T-helper 2 cell treated with Interferon-gamma antibody and Interleukin-4, amounts not matched to agents 5 μg/mL and 100 μg/mL, for 36 hours (primary cell): ENCODE measurements at places on chromosomes 12 and 14.

DNA sequence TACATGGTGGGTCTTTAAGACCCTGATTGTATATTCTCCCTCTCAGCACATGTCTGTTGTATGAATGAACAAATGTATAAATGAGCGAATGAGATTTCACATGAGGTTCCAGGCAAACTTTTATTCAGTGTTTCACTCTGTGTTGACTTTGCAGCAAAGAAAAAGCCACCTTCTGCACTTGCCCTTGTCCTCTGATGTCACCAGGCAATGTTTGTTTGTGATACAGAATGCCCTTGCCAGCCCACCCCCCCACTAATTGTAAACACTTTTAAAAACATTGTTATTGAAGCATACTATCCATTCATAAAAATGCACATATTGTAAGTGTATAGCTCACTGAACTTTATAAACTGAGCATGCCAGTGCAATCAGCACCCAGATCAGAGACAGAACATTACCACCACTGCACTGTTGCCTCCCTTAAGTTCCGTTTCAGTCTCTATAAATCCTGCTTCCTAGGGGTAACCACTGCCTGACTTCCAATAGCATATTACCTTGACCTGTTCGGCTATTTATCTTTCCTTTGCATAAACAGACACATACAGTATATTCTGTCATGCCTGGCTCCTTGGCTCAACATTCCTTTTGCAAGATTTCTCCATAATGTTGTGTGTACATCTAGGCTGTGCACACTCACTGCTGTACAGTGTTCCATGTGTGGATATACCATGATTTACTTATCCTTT is 11.3 kb upstream of the LTA4H start:
- no peak for DNase-seq
- peaks cover 32% of the 10 kb centered on the region for H3K4me1 ChIP-seq
- no peaks in the 10 kb centered on the region for H3K36me3 ChIP-seq

GRCh38 chr14:50954811-50955372 is 10.6 kb upstream of the PYGL start:
- peaks cover 5% of the 10 kb centered on the region for H3K4me1 ChIP-seq
- H3K4me3 ChIP-seq: no peak overlapping the region
- no peaks in the 10 kb centered on the region for H3K27me3 ChIP-seq
- no peaks in the 10 kb centered on the region for H3K36me3 ChIP-seq
- no peak overlapping the region for H3K27ac ChIP-seq
- DNase-seq: no peak

- no peak overlapping the region for H3K4me3 ChIP-seq
- no peak for DNase-seq
- H3K27ac ChIP-seq: no peak overlapping the region
- peaks cover 19% of the 10 kb centered on the region for H3K4me1 ChIP-seq
- peaks cover 4% of the 10 kb centered on the region for H3K36me3 ChIP-seq
- H3K27me3 ChIP-seq: no peaks in the 10 kb centered on the region
These were observed 38.9 kb downstream of the KIF21A start for GRCh38 chr12:39404000-39404399.

GRCh38 chr14:85573406-85573805 is 43.5 kb downstream of the FLRT2 start:
- DNase-seq: no peak
- H3K4me3 ChIP-seq: no peak overlapping the region
- H3K27me3 ChIP-seq: no peaks in the 10 kb centered on the region
- H3K27ac ChIP-seq: no peak overlapping the region

GRCh38 chr12:32242641-32243040 is 136.0 kb downstream of the BICD1 start:
- H3K36me3 ChIP-seq: no peaks in the 10 kb centered on the region
- H3K4me3 ChIP-seq: no peak overlapping the region

DNA sequence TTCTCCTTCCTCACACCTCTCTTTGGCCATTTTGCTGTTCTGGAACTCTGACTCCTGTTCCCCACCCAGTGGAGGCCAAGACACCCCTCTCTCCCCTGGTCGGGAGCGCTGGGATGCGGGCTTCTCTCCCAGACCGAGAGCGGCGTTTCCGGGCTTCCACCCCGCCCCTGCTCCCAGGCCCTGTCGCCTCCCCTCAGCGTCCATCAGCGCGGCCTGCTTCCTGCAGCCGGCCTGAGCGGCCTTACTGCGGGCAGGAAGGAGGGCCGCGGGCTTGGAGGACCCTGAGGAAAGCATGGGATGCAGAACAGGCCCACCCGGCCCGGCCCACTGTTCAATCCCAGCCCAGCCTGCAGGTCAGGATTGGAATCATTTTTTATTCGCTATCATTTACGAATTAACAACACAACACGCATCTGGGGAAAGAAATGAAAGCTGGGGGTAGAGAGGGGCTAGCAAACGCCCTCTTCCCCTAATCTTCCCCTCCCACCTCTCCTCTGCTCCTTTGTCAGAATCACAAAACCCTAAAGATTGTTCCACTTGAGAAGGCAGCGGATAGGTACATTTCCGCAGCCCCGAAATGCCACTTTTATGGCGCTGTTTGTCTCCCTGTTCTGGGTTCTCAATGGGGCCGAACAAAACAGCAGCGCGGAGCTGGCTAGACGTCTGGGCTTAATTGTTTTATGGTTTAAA is 3.8 kb upstream of the HOXC8 start:
- peaks cover 96% of the 10 kb centered on the region for H3K27me3 ChIP-seq
- peaks cover 12% of the 10 kb centered on the region for H3K4me1 ChIP-seq
- H3K27ac ChIP-seq: no peak overlapping the region
- no peak for DNase-seq
- peak overlapping the region; percentile 38 for H3K4me3 ChIP-seq
- H3K36me3 ChIP-seq: no peaks in the 10 kb centered on the region

- H3K36me3 ChIP-seq: no peaks in the 10 kb centered on the region
- DNase-seq: no peak
- H3K27ac ChIP-seq: no peak overlapping the region
- peaks cover 4% of the 10 kb centered on the region for H3K27me3 ChIP-seq
- H3K4me3 ChIP-seq: no peak overlapping the region
These were observed 122.2 kb upstream of the METAP2 start for GRCh38 chr12:95351748-95352147.

DNA sequence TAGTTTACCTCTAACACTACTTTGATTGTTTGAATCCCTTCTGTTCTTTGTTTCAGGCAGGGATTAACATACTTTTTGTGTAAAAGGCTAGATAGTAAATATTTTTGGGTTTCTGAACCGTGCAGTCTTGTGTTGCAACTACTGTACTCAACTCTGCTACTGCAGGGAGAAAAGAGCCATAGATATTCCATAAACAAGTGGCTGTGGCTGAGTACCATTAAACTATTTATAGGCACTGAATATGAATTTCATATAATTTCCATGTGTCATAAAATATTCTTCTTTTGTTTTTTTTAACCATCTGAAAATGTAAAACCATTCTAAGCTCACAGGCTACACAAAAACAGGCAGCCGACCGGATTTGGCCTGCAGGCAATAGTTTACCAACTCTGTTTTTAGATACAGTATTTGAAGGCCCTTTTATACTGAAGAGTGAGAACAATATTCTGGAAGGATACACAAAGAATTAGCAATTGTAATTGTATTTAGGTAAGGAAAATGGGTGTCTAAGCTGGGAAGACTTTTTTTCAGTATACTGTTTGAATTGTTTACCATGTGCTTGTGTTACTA is 15.7 kb downstream of the NR1H4 start:
- H3K4me1 ChIP-seq: no peaks in the 10 kb centered on the region
- no peak overlapping the region for H3K4me3 ChIP-seq
- H3K27me3 ChIP-seq: no peaks in the 10 kb centered on the region
- H3K36me3 ChIP-seq: no peaks in the 10 kb centered on the region

DNA sequence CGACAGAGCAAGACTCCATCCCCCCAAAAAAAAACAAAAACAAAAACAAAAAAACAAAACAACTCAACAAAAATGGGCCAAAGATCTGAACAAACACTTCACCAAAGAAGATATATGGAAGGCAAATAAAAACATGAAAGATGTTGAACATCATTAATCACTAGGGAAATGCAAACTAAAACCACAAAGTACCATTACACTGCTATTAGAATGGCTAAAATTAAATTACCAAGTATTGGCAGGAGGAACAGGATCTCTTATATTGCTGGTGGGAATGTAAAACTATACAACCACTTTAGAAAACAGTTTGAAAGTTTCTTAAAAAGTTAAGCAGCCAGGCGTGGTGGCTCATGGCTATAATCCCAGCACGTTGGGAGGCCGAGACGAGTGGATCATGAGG is 12.9 kb downstream of the SOS2 start:
- H3K27me3 ChIP-seq: no peaks in the 10 kb centered on the region
- no peak overlapping the region for H3K27ac ChIP-seq
- peaks cover 7% of the 10 kb centered on the region for H3K36me3 ChIP-seq
- peaks cover 18% of the 10 kb centered on the region for H3K4me1 ChIP-seq

GRCh38 chr12:102454808-102455760 is 25.3 kb downstream of the IGF1 start:
- no peaks in the 10 kb centered on the region for H3K36me3 ChIP-seq
- H3K4me1 ChIP-seq: no peaks in the 10 kb centered on the region
- peaks cover 7% of the 10 kb centered on the region for H3K27me3 ChIP-seq
- DNase-seq: no peak
- H3K27ac ChIP-seq: no peak overlapping the region

GRCh38 chr12:34294671-34295365 is 272.5 kb downstream of the ALG10 start:
- no peak overlapping the region for H3K4me3 ChIP-seq
- no peaks in the 10 kb centered on the region for H3K27me3 ChIP-seq
- H3K27ac ChIP-seq: no peak overlapping the region
- DNase-seq: no peak
- no peaks in the 10 kb centered on the region for H3K36me3 ChIP-seq

DNA sequence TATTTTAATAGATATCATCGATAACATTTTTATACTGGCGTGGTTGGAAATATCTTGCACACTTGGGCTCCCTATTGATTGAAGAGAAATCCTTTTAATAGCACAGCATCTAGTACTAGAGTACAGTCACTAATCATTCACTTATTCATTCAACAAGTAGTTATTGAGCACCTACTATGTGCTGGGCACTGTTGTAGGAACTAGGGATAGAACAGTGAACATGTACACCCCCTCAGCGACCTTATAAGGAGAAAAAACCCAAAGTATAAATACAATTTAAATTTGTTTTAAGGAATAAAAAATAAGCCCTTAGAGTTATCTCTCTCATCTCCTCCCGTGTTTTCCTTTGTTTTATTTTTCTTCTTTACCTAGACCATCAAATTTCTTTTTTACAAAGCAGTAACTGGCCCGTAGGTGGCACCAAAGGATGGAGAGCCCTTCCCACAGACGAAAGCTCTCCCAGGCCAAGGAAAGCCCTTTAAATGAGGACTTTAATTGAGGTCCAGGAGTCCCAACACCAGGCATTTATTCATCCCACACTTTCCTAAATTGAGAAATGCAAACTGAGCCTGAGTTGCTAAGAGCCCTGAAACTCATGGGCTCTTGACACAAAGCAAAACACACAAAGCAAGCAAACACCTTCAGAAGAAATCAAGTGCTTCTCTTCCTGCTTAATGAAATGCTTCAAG is 29.0 kb downstream of the PEBP1 start:
- DNase-seq: no peak
- peaks cover 17% of the 10 kb centered on the region for H3K4me1 ChIP-seq
- no peak overlapping the region for H3K4me3 ChIP-seq
- H3K27ac ChIP-seq: no peak overlapping the region
- peaks cover 64% of the 10 kb centered on the region for H3K36me3 ChIP-seq

GRCh38 chr12:70045036-70045435 is 198.2 kb upstream of the CNOT2 start:
- no peaks in the 10 kb centered on the region for H3K36me3 ChIP-seq
- no peak overlapping the region for H3K27ac ChIP-seq
- DNase-seq: no peak
- H3K27me3 ChIP-seq: no peaks in the 10 kb centered on the region

DNA sequence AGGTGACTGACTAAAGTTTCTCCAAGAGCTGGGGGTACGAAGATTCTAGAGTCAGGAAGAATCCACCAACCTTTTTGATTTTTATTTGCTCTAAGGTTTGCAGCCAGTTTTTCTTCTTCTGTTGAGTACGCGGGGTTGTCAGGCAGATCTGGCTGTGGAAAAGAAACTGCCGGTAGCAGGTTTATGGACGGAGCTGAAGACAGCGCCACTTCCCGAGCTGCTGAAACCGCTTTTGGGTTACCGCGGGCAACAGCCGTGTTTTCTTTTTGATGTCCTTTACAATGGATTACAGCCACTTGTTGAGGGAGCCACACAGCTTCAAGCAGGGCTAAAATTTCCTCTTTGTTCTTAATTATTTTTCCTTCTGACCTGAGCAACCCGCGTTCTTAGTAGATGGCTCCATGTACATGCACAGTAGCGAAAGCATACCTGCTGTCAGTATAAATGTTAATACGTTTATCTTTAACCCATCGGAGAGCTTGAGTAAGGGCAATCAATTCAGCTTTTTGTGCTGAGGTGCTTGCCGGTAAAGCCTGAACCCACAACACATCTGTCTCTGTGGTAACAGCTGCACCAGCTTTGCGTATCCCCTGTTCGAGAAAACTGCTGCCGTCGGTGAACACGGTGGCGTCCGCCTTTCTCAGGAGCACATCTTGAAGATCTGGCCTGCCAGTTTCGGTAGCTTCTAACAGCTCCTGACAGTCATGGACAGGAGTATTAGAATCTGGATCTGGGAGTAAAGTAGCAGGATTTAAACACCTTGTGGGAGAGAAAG is 674.3 kb downstream of the TMEM121 start:
- peaks cover 56% of the 10 kb centered on the region for H3K27me3 ChIP-seq
- peak overlapping the region; percentile 62 for H3K4me3 ChIP-seq
- DNase-seq: no peak
- no peaks in the 10 kb centered on the region for H3K36me3 ChIP-seq
- H3K4me1 ChIP-seq: peaks cover 10% of the 10 kb centered on the region
